Camera-type eye (tissue), 1 donor: ENCODE measurements at places on chromosomes 11 and 22. TPM values are rescaled to one million over a fixed set of nuclear protein-coding genes. Genes with fewer than 3 reads are reported as not detected.

Gene TENM4
- 73.8 TPM for total RNA-seq

Gene PARVA
- 35.6 TPM for total RNA-seq

Gene ART5
- total RNA-seq, result 0.88 TPM

Gene TIMP3
- 237 TPM for total RNA-seq

Gene FUT4
- 10.7 TPM for total RNA-seq

Gene SMTNL1
- 0.88 TPM for total RNA-seq

Gene SMC1B
- 0.11 TPM for total RNA-seq

Gene AMBRA1
- total RNA-seq, result 52.5 TPM
